ENCODE measurements at places on chromosomes 1 and 21. TPM values are rescaled to one million over a fixed set of nuclear protein-coding genes. Genes with fewer than 3 reads are reported as not detected.

GRCh38 chr1:171219346-171220080 is 28.8 kb upstream of the FMO1 start:
- H3K27ac ChIP-seq, result no peak overlapping the region
- no peaks in the 10 kb centered on the region for H3K36me3 ChIP-seq
- no peaks in the 10 kb centered on the region for H3K4me1 ChIP-seq
- H3K4me3 ChIP-seq, result no peak overlapping the region
- H3K27me3 ChIP-seq, result no peaks in the 10 kb centered on the region

- no peaks in the 10 kb centered on the region for H3K27me3 ChIP-seq
- DNase-seq, result no peak
- no peaks in the 10 kb centered on the region for H3K4me1 ChIP-seq
- H3K4me3 ChIP-seq, result no peak overlapping the region
These were observed 63.3 kb downstream of the LHX9 start for GRCh38 chr1:197980457-197980856.

- no peak overlapping the region for H3K4me3 ChIP-seq
- H3K4me1 ChIP-seq, result no peaks in the 10 kb centered on the region
- no peak for DNase-seq
These were observed 64.9 kb upstream of the KRTAP19-8 start for GRCh38 chr21:31103163-31103562.

DNA sequence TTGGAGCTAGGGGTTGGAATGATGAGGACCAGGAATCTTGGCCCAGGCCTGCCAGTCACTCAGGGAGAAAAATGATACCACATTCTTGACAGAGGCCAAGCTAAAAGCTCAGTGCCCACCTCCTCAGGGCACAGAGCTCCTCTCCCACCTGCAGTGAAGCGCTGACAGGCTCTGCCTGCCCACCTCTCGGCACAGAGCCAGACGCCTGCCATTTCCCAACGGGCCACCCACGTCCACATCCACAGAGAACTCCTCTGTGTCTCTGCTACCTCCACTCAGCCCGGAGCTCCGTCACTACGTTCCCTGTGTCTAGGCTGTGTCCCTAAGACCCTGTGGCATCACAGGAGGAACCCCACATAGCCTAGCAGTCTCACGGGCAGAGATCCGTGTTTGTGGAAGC is 60.8 kb downstream of the MRPL37 start:
- no peaks in the 10 kb centered on the region for H3K36me3 ChIP-seq
- H3K4me3 ChIP-seq, result no peak overlapping the region
- H3K27ac ChIP-seq, result no peak overlapping the region
- H3K27me3 ChIP-seq, result no peaks in the 10 kb centered on the region
- no peaks in the 10 kb centered on the region for H3K4me1 ChIP-seq

GRCh38 chr1:154753426-154753825 is 116.7 kb downstream of the KCNN3 start:
- DNase-seq, result no peak
- H3K4me3 ChIP-seq, result no peak overlapping the region
- no peaks in the 10 kb centered on the region for H3K4me1 ChIP-seq

DNA sequence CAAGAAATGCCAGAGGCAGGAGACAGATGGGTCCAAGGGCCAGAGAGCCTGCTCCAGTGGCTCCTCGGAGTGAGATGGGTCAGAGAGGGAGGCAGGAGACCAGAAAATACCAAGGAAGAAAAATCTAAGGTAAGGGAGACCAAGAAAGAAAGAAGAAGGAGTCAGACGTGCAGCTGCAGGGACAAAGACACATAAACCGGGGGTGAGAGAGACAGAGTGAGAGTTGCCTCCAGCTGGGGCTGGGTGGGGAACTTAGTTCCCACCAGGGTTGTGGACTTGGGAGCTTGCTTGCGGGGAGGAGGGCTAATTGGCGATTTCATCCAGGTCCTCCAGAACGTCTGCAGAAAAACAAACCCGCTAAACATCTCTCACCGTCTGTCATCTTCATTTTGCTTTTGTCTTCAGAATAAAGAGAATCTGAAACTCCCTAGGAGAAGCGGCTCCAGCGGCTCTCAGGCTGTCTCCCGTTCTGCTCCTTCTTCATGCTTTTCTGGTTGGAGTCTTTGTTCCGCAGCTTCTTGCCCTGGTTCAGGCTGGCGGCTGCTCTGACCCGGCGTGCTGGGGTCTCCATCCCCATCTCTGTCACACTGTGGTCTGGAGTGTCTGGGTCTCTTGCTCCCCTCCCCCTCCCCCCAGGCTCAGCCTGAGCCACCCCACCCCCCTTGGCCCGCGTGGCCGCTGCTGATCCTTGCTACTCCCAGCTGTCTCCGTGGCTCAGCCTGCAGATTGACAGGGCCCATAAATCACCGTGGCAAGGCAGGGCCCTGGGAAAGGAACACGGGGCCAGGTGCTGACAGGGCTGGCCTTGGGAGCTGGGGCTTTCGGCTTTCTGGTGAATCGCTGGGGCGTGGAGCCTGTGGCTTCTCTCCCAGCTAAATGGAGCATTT is 66.6 kb downstream of the UBIAD1 start:
- H3K4me1 ChIP-seq, result no peaks in the 10 kb centered on the region
- H3K36me3 ChIP-seq, result no peaks in the 10 kb centered on the region

RNU1-3 gene
- 2,517 TPM for total RNA-seq

TDRD5 gene
- 2.4 TPM for total RNA-seq

DNA sequence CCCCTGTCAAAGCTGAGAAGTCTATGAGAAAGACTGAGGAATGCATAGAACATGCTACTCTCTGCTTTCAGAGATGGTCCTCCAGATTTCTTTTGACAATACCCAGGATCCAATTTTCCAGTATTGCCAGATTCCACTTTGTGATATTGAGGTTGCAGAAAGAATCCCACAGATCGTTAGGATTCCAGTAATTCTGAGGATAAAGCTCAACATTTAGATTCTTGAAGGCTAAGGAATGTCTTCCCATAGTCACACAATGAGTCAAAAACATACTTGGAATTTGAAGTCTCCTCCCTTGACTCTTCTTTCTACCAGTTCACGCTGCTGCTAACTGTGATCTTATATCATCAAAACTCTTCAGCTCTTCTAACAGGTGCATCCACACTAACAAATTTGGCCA is 57.1 kb downstream of the TNFSF18 start:
- no peak overlapping the region for H3K4me3 ChIP-seq
- H3K4me1 ChIP-seq, result no peaks in the 10 kb centered on the region
- no peaks in the 10 kb centered on the region for H3K27me3 ChIP-seq
- no peak for DNase-seq

DNA sequence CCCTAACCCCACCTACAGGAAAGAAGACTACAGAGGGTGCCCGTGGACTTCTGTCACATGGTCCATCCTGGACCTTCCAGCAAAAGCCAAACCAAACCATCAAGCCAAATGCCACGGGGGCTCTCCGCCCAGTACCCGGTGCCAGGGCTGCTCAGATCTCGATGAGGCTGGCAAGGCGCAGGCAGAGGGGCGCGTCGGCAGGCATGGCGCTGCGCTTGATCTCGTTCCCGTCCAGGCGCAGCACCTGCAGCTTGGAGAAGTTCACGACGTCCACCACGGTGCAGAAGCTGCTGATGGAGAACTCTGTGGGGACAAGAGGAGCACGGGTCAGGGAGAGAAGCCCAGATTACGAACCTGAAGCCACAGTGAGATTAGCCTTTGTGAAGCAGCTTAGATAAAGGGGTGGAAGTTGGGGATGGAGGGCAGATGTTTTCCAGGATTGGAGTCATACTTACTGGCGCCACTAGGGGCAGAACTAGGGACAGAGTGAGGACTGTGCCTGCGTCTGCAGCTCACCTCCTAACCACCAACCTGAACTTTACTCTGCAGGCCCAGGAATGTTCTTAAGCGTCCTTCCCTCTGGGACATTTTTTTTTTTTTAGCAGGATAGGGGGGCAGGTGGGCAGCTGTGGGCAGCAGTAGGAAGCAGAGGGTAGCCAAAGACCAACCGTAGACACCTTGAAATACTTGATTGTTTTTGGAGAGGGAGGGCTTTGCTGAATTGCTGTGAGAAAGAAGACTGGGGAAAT is 8.6 kb downstream of the FMOD start:
- H3K36me3 ChIP-seq, result no peaks in the 10 kb centered on the region
- peak; percentile 78 for DNase-seq
- no peaks in the 10 kb centered on the region for H3K27me3 ChIP-seq
- no peaks in the 10 kb centered on the region for H3K4me1 ChIP-seq

GRCh38 chr1:48242141-48242736 is 19.7 kb downstream of the SLC5A9 start:
- no peak for DNase-seq
- H3K4me3 ChIP-seq, result no peak overlapping the region
- no peaks in the 10 kb centered on the region for H3K27me3 ChIP-seq
- no peak overlapping the region for H3K27ac ChIP-seq
- no peaks in the 10 kb centered on the region for H3K36me3 ChIP-seq
